ENCODE measurements at places on chromosomes 4 and X.

DNA sequence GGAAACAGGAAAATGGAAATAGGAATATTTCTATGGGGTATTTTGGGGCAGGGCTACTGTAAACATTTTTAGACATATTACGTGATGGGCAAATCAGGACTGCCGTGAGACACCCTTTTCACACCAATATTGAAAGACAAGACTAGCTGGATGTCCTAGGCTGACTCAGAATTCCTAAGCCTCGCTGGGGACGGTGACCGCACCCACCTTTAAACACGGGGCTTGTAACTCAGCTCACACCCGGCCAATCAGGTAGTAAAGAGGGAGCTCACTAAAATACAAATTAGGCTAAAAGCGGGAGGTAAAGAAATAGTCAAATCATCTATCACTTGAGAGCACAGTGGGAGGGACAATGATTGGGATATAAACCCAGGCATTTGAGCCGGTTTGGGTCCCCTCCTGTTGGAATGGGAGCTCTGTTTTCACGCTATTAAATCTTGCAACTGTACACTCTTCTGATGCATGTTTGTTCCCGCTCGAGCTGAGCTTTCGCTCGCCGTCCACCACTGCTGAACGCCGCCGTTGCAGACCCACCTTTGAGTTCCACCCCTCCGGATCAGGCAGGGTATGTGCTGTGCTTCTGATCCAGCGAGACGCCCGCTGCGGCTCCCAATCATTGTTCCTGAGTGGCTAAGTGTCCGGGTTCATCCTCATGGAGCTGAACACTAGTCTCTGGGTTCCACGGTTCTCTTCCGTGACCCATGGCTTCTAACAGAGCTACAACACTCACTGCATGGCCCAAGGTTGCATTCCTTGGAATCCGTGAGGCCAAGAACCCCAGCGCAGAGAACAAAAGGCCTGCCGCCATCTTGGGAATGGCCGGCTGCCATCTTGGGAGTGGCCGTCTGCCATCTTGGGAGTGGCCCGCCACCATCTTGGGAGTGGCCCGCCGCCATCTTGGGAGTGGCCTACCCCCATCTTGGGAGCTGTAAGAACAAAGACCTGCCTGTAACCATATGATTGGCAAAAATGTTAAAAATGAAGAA, 152.6 kb downstream of the CRLF2 start:
- DNase-seq: no peak

GRCh38 chr4:121015421-121015820, 56.9 kb downstream of the NDNF start:
- no peak for DNase-seq

DNA sequence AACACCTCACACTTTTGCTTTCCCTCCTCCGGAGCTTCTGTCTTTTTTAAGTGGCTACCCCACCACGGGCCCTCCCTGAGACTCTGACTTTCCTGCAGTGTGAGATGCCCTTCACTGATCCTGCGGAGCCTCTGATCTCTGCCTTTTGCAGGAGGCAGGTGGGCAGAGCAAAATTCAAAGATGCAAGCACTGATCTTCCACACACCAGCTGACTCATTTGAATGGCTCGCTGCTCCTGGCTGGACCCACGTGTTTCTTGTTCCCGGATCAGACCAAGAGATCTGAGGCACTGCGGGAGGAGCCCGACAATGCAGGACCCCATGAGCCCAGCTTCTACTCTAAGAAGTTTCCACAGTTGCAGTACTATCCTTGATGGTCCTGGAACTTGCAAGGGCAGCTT, 1607.9 kb upstream of the TENM3 start:
- DNase-seq: peak; percentile 5

- DNase-seq: peak; percentile 49
Observed at GRCh38 chr4:152310257-152310656, 225.6 kb downstream of the FBXW7 start.

DNA sequence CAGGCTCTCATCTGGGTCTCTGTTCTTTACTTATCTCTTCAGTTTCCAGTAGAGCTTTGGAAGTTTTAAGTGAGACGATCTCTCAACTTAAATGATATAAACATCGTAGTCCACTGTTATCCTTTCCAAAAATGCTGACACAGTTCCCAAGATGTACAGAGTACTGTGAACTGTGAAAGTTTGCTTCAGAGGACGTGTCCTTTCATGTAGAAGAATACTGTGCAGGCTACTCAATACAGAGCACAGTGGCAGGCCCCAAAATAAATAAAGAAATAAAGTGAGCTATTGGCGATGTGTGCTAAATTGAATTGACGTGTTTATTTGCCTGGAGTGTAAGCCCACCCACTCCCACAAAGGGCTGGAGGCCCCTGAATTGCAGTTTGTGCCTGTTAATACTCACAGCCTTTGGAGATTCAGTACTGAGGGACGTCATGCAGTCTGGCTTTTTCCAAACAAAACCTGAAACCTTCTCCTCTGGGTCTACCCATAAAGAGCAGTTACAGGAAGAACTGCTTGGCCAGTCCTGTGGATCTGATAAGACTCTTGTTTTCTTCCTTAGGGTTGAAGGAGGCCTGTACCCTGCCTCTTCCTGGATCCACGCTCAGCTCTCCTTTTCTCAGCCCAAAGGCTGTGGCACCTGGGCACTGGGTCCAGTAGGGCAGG, 66.1 kb downstream of the SOWAHB start:
- peak; percentile 50 for DNase-seq

DNA sequence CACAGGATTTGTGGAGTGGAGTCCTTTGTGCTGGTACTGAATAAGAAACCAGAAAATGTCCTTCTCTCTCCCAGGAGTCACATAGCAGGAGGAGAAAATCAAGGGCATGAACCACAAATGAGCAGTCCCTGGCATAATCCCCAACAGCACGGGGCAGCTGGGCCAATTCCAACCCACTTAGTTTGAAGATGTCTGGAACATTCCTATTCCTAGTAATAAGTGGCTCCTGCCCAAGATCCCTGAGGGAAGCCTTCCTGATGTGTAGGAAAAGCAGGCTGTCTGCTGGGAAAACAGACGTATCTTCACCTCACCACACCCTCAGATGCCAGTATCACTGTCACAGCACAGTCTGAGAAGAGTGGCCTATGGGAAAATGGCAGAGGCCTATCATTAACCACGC, 182.8 kb upstream of the MAP3K15 start:
- DNase-seq: peak; percentile 24

GRCh38 chrX:97268182-97268680, 384.5 kb downstream of the RPA4 start:
- no peak for DNase-seq

DNA sequence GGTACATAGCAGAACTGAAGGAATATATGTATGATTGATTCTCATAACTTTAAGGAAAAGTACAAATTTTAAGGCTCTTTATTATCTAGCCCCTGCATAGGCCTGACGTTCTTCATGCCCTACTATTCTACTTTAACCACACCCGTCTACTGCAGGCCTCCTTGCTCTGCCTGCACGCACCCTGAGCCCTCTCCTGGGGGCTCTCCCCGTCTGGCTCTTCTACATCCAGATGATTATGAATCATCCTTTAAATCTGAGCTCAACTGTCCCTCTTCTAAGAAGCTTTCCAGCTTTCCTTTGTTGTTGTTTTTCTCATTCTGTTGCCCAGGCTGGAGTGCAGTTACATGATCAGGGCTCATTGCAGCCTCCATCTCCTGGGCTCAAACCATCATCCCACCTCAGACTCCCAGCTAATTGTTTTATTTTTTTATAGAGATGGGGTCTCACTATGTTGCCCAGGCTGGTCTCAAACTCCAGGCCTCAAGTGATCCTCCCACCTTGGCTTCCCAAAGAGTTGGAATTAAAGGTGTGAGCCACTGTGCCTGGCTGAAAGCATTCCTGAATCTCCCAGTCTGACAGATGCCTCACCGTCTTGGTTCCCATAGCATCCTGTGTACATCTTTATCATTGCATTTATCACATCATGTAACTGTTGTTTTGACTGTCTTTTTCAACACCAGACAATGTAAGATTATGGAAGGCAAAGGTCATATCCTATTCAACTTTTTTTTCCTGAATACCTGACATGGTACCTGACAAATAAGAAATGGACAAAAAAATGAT, 89.2 kb downstream of the WDFY3 start:
- DNase-seq: peak; percentile 52

DNA sequence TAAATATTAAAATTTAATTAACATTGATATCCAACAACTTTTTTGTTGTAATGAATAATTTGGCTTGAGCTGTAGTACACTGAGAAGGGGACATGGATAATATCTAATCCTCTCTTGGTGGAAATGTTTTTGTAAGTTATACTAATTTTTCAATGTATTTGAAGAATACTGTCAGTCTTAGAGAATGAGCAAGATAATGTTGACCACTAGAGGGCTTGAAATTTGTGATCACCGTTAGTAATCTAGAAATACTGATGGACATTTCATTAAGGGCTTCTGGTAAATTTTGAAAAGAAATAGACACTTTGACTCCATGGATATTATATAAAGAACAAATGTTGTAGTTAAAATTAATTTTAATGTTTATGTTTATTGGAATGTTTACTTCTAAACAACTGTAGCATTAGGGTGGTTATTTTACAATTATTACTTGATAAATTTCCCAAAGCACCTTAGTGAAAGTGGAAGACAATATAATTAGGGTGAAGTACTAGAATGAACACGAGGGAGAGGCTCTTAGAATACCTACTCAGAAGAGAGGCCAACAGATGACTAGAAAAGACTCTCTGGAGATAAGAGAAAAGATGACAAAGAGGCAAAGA, 20.0 kb upstream of the CAMK2D start:
- DNase-seq: peak; percentile 51

DNA sequence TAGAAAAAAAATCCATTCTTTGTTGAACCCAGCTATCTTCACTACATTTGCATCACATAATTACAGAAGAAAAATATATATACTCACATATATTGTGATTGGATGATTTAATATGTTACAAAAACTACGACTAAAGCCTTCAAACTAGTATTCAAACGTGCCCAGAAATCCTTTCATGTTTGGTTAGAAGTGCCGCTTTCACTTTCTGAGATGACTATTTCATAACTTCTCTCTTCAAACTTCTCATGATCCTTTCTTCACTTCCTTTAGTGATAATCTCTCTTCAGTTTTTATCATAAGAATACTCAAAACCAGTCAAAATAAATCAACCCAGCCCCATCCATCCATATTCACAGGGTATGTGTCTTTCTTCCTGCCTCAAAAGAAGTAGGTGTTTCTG, 50.8 kb upstream of the NAF1 start:
- DNase-seq: no peak

GRCh38 chr4:137124278-137124932, 407.9 kb downstream of the PCDH18 start:
- DNase-seq: peak; percentile 58

DNA sequence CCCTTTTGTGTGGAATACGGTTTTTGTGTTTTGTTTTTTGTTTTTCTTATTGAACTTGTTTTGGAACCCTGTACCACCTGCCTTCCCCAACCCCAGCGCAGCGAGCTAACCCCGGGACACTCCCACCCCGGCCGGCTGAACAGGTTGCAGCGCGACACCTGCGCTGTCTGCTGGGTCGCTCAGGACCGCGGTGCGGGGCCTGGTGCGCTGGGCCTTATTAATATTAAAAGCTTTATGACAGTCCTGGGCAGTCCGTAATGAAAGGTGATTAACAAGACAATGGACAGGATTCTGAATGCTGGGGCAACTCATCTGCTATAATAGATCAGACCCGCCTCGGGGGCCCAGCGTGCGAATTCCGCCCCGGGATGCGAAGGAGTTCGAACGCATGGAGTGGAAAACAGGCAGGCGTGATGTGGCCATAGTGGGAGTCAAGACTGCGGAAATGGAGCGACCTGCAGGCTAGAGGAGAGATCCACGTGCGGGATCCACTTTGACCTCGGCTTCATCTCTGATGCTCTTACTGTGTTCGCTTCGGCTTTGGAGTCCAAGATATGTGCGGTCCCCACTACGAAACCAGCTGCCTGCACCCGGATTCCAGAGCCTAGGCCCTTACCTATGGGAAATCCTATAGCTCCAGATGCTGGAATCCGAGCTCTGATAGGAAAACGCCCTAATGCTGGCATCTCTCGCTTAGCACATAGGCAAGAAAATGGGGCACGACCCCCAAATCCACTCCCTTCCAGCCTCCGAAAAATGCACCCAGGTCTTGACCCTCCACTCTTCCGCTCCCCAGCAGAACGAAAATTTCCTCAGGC, 69.0 kb upstream of the TMEM33 start:
- DNase-seq: no peak

GRCh38 chr4:168584321-168584771, 87.5 kb downstream of the PALLD start:
- peak; percentile 27 for DNase-seq

DNA sequence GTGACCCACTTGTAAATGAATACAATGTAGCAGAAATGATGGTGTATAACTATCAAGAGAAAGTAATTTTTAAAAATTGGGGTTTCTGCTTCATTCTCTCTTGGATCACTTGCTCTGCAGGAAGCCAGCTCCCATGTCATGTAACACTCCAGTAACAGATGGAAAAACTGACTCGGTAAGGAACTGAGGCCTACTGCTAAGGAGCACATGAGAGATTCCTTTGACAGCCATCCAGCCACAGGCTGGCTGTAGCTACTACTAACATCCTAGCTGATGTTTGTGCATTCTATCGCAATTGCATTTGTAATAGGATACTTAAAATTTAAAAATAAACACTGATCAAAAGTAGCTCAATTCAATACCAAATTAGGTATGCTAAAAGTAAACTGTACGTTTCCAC, 102.3 kb upstream of the MAB21L2 start:
- no peak for DNase-seq
